Substantia nigra (tissue), 51 donors: ENCODE measurements at places on chromosomes 2 and 18.

DNA sequence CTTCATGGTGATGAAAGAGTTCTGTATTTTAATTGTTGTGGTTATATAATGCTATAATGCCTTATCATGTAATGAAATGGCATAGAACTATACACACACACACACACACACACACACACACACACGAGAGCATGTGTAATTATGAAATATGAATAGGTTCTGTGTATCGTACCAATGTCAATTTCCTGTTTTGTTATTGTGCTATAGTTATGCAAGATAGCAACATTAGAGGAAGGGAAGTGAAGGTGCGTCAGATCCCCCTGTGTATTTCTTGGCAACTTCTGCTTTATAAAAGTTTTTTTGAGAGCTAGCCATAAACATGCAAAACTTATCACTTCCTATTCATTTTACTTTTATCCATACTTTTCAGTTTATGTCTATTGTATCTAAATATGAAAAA, 60.7 kb upstream of the ARHGAP15 start:
- no peak for DNase-seq

DNA sequence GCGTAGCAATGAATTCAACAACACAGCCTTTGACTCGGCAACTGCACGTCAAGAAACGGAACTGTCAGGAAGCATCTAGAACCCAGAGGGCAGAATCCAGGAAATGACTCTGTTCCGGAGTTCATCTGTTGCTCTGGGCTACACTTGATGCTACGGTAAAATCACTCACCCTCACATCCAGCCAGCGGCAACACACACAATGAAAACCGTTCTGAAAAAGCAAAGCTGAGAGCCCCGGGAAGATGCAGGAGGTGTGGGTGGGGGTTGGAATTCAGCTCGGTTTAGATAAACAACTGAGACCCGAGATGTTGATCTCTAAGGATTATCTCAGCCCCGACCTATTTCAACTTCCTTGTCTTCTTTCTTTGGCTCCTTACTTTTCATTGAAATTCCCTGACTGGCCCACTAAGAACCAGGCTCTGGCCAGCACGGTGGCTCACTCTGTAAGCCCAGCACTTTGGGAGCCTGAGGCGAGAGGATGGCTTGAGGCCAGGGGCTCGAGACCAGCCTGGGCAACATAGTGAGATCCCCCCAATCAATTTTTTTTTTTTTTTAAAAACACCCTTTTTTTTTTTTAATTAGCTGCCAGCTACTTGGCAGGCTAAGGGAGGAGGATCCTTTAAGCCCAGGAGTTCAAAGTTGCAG, 13.3 kb upstream of the RAB17 start:
- DNase-seq = no peak

DNA sequence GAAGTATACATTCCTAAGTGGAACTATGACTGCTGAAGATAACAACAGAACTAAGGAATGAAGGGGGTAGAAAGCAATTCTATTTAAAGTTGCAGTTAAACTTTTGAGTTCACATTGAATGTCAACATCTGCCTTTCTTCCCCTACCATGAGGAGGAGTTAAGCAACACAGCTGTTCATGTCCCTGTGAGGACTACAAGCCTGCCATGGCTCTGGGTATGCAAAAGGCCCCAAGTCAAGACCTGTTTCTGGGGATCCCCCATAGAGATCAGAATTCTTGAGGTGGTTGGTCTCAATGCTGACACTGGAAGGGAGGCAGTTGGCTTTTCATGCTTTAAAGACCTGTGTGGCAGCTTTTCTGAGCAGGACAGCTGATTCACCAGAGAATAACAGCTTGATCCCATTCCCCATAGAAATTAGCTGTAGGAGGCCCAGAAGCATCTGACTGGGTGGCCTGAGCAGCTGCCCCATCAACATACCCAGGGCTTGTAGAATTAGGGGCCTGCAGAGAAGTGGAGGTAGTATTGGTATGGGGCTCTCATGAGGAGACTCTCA, 131.0 kb downstream of the SETBP1 start:
- DNase-seq = no peak

- no peak for DNase-seq
These were observed 18.5 kb upstream of the NPAS2 start for GRCh38 chr2:100801402-100801801.

DNA sequence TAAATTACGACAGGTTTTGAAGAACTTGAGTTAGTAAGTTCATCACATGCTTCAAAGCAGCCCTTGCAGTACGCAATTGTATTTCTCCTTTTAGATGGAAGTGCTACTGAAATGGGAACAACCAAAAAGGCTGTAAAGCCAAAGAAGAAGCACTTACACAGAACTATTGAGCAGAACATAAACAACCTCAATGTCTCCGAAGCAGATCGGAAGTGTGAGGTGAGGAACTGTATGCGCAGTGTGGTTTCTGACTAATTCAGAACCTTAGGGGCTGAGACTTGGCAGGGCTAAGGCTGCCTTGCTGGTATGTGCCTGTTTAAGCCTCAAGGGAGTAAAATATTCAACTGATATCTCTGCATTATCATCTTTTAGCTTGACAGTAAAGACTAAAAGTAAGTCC, 8.4 kb downstream of the NCAPH start:
- DNase-seq = no peak

DNA sequence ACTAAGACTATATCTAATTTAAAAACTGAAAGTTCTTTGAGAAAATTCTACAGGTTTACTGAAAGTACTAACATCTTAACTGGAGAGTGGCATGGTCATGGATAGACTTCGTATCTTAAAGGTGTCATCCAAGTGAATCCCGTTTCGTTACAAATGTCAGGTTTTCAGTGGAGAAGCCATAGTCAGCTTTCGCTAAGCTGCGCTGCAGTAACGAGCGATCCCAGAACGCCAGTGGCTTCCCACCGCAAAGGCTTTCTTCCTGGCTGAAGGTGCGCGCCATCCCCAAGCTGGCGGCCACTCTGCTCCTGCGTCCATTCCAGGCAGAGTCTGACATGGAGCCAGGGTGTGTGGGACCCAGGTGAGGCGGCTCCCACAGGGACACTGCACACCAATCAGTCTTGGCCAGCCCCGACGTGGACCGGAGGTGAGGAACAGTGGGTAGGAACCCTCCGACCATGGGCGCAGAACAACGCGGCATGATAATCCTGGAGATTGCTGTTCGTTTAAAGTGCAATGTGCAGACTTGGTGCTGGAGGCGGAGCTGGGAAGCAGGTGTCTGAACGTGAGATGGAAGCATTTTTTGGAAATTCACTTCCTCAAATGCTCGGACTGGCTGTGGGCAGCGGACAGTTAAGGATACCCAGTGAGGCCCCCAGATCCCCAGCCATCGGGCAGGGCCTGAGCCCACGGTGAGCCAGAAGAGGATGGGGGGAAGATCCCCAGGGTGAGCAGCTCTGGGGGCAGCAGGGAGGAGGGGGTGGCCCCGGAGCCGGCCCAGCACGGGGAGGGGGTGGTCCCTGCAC, 27.8 kb upstream of the KCNG2 start:
- no peak for DNase-seq

GRCh38 chr18:78564518-78564917, 415.1 kb upstream of the SALL3 start:
- no peak for DNase-seq

- no peak for DNase-seq
These were observed 11.2 kb downstream of the CFLAR start for GRCh38 chr2:201127152-201127511.

DNA sequence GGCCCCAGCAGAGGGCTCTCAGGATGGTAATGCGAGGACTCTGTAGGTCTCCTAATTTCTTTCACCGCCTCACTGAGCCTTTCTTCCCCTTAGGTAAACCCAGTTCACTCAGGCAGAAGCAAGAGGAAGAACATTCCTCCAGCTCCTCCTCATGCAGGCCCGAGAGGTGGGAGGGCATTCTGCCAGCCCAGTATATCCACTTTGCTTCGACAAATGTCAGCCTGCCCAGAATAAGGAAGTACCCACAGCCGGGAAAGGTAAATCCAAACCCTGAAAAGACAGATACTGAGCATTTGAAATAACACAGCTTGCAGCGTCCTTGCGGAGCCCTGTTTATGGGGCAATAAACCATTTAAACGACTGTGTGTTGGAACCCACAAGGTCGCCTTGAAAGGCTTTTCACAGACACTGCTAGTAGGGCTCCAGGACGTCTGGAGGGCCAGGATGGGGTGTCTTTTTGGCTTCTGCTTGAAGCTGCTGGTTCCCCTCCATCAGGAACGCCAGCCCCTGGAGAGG, 63.0 kb upstream of the STPG4 start:
- DNase-seq = no peak

DNA sequence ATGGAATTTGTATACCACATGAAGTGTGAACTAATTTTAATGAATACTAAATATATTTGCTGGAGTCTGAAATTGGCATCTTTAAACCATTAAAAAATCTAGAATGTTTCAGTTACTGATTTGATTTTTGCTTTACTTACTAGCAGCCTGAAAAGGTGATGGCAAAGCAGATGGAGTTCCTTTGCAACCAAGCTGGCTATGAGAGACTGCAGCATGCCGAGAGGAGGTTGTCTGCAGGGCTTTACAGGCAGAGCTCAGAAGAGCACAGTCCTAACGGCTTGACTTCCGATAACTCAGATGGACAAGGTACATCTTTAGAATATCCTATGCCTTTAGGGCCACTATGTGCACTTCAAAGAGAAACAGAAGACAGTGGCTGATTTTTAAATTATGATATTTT, 36.5 kb downstream of the NAB1 start:
- DNase-seq = no peak

DNA sequence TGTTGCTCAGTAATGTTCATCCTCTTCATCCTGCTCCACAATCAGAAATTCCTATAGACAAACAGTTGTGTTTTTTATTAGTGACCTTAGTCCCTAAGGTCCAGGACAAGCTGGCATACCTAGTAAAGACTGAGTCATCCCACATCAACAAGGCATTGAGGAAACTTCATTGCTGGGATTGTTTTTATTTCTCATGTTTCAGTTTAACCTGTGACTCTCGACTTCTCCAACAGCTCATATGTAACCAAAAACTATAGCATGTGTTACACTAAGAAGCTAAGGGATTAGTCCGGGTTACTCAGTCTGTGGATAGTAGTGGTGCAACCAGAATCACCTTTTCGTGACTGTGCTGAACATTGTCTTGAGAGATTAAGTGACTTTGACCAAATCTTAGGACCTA, 292.1 kb downstream of the RDH14 start:
- DNase-seq = no peak

DNA sequence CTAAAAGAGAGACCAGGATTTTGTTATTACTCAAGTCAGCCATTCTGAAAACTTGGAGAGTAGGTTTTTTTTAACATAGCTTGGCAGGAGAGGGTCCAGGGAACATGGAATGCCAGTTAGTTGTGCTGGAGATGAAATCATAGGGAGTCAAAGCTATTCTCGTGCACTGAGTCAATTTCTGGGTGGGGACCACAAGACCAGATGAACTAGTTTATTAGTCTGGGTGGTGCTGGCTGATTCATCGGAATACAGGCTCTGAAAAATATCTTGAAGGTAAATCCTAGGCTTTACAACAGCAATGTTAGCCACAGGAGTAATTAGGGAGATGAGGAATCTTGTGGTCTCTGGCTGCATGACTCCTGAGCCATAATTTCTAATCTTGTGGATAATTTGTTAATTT, 921.4 kb downstream of the TRIB2 start:
- no peak for DNase-seq

GRCh38 chr18:35888329-35888728, 84.2 kb upstream of the RMP24 start:
- DNase-seq = no peak

DNA sequence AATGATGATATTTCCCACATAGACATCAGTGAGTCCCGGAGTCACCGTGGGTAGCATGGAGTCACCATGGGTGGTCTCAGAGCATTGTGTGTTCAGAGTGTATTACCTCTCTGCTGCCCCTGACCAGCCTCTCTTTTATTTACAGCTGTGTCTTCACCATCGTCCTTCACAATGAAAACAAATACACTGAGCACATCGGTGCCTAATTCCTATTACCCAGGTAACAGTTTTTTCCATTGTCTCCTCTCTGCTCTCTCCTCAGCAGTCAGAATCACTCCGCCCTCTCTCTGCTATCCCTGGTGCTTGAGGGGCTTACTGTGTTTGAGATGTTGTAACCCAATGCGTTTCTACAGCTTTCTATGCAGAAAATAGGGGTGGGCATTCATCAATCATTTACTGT, 361.5 kb upstream of the RAB12 start:
- no peak for DNase-seq

DNA sequence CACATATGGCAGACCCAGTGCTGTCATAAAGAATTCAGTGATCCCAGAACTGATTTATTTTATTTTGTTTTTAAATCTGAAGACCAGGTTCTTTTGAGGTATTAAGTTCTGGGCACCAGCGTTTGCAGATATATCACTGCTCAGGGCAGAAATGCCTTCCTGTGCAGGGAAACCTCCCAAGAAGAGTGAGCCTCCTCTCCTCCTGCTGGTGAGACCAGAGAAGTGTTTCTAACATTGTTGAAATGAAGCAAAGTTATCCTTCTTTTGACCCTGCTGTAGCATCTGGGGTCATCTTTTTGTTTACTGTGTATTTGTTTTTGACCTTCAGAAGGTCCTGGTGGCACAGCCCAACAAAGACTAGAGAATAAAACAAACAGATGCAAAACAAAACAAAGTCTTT, 94.0 kb downstream of the AQP4 start:
- DNase-seq = no peak

- no peak for DNase-seq
These were observed 106.2 kb downstream of the TSHZ1 start for GRCh38 chr18:75316826-75317225.

- DNase-seq = no peak
These were observed 34.9 kb upstream of the CD302 start for GRCh38 chr2:159832858-159833257.

- no peak for DNase-seq
These were observed 142.3 kb downstream of the BABAM2 start for GRCh38 chr2:28032816-28033215.

DNA sequence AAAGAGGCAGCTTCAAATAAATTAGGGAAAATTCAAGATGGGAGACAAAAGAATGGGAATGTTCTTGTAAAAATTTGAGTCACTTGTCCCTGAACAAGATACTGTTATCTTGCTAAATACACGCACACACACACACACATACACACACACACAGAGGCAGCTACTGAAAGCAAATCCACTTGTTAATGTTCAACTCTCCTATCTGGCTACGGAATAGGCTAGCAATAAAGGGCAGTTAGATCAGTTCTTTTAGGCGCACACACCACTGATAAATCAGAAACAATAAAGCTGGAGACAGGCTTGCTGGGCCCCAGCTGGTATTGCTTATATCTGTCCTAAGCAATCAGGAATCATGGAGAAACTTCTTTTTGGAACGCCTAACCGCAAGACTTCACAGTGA, 461.6 kb downstream of the BCL11A start:
- DNase-seq = no peak

- DNase-seq = no peak
These were observed 216.8 kb upstream of the CNTNAP5 start for GRCh38 chr2:123808243-123808642.

DNA sequence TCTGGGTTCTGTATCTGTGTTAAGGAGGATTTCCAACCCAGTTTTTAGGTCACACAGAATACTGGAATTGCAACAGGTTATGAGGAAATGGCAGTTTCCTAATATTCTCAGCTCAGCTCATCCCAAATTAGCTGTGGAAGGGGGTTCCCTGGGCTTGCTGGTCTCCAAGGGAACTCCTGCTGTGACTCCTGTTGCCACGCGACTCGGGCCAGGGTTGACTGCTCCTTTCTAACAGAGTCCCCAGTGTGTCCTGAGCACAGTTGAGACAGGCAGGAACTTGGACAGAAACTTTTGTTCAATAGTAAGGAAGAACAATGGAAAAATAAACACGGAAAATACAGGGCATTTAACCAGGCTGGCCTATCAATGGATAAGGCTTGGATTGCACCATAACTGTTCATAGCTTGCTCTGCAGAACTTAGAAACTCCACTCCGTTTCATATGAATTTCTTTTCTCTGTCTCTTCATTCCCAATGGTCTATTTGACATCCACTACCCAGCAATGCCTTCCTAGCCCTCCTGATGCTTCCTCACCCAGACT, 3.8 kb upstream of the ROCK2 start:
- no peak for DNase-seq
